Smooth muscle cell of the brain vasculature (primary cell): ENCODE measurements at places on chromosomes 12 and 14.
A peak's percentile ranks its signal among the peaks of the same experiment; 100 is the strongest.

DNA sequence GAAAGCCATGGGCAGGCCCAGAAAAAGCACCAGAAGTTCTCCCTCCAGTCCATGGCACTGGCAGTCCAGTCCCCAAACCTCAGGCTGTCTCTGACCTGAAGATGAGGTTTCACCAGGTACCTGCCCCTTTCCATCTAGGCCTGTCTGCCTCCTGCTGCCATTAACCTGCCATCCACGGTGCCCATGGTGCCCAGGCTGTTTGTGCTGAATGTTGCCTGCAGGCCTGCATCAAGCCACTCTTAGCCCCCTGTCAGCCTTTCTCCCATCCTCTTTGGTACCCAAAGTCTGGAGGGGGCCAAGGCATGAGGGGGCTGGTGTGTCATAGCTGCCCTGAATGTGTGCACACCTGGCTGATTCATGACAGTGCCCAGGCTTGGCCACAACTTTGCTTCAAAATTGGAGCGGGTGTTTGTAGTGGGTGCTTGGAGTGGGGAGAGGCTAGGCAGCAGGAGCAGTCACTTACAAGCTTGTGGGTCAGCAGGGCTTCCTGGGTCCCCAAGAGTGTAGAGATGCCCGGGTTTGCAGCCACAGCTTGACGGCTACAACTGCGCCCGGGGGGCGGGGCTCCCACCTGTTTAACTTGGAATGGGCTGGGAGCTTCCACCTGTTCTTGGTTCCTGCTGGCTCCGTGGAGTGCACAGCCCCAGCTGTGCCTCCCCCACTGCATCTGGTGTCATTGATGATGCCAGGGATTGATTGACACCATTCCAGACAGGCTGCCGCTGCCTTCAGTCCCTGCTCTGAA is 88.5 kb downstream of the GPHN start:
- DNase-seq = no peak

DNA sequence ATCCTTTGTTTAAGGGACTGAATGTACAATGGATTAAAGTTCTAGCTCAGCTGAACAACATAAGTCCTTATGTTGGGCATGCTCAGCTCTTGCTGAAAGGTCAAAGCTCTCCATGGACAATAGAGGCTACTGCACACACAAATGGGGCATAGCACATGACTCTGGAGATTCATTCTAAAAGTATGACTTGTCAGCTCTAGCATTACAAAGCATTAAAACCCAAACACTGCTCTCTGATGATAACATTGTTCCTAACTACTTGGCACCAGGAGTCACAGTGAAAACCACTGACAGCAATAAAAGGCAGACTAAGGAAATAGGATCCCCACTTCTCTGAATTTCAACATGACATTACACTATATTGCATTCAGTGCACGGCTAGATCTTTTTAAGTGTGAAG is 21.9 kb upstream of the FSCB start:
- DNase-seq = no peak

GRCh38 chr12:64221651-64222008 is 466 bp downstream of the KICS2 start:
- peak; percentile 35 for DNase-seq

- no peak for DNase-seq
Observed at GRCh38 chr12:49930515-49931288, 19.8 kb upstream of the AQP2 start.

DNA sequence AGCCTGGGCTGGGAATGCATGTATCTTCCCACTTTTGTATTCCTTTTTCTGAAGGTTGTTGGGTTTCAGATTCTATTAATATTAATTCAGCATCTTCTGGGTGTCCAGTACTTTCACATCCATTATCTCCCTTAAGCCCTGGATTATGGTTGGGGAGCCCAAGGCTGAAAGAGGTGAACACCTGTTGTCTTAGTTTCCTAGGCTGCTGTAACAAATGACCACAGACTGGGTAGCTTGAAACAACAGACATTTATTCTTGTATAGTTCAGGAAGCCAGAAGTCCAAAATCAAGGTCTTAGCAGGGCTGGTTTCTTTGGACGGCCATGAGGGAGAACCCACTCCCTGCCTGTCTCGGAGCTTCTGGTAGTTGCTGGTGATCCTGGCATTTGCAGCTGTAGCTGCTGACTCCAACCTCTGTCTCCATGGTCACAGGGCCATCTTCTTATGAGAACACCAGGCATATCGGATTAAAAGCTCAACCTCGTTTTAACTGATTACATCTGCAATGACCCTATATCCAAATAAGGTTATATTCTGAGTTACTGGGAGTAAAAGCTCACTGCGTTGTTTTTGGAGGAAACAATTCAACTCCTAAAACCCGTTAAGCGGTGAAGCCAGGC is 68.2 kb upstream of the CLMN start:
- DNase-seq = no peak

DNA sequence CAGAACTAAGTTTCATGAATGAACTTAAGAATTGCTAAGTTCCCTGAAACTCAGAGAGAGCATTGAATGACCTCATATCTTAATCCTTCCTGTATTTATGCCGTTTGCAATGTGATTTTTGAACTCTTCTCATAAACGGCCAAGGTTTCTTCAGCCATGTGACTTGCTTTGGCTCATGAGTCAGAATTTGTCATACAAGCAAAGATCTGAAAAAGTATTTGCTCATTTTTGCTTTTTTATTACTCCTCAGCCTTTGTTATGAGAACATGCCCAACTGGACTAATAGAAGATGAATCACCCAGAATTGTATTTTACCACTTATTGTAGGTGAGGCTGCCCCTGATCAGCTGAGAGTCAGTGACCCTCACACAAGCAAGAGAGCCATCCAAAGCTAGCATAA is 693.8 kb downstream of the BCL11B start:
- no peak for DNase-seq

GRCh38 chr12:111037047-111037446 is 116.7 kb upstream of the MYL2 start:
- no peak for DNase-seq

- DNase-seq = no peak
Observed at GRCh38 chr14:92314182-92314581, 8.8 kb upstream of the SLC24A4 start.

DNA sequence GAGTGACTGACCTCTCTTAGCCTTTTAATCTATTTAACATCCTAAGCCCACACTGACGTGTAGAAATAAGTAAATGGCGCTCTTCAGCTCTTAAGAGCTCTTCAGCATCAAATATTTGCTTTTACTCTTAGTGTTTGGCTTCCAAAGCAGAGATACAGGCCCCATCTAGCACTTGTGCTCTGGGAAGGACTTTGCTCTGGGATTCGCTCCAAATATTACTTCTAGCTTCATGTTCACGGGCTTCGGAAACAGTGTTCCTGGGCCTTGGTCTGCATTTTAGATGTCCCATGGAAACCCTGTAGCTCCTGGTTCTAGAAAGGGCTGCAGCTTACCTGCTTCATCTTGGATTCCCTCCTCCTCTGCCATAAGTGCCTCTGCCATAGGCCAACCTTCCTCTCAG is 2.7 kb upstream of the NKX2-8 start:
- DNase-seq = no peak

GRCh38 chr14:99199846-99200653 is 71.9 kb downstream of the BCL11B start:
- no peak for DNase-seq

GRCh38 chr12:104576980-104577580 is 120.3 kb downstream of the CHST11 start:
- no peak for DNase-seq
